Upper lobe of right lung (tissue), 1 donor: ENCODE measurements at places on chromosomes 2 and 18. TPM values are rescaled to one million over a fixed set of nuclear protein-coding genes. Genes with fewer than 3 reads are reported as not detected.

The CCDC85A gene
- total RNA-seq = 22.2 TPM

DNA sequence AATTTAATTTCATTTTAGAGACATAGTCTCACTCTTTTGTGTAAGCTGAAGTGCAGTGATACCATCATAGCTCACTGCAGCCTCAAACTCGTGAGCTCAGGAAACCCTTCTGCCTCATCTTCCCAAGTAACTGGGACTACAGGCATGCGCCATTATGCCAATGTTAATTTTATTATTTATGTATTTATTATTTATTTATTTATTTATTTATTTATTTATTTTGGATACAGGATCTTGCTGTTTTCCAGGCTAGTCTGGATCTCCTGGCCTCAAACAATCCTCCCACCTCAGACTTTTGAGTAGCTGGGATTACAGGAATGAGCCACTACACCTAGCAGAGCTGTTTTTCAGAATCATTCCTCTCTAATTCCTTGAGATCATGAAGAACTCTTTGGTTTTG is 99.9 kb downstream of the ASXL3 start:
- H3K27me3 ChIP-seq = no peaks in the 10 kb centered on the region

DNA sequence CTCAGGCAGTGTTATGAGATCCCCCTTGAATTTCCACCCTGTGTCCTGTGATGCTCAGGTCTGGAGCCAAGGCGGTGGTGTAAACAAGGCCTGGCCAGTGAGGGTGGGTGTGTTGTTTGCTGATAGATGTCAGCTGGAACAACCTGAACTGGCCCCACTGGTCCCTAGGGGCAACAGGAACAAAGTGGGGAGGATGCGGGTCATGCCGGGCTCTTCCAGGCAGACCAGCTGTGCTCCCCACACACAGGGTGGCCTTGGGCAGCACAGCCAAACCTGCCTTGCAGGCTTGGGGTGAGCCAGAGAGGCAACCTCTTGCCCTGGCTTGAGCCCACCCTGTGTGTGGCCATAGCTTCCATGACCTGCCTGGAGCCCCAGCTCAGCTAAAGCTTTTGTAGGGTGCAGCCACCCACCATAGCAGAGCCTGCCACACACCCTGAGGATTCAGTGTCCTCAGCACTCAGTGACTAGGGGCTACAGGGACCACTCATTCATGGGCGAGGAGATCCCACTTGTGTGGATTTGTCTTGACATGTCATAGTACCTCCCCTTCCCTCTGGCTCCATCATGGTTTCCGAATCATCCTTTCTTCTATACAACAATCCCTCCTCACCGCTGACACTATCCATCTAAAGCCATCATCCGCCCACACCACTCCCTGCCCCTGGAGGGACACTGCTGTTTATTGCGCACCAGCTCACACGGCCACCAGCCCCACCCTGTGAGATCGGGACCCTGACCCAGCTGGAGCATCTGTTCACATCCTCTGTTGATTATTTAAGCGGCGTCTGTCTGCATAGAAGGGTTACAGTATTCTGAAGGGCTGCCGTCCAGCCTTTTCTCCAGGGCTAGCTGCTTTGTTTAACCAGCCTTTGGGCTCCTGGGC is 268.8 kb downstream of the CYP26B1 start:
- no peaks in the 10 kb centered on the region for H3K27me3 ChIP-seq
- no peak overlapping the region for H3K27ac ChIP-seq
- H3K36me3 ChIP-seq = no peaks in the 10 kb centered on the region

DNA sequence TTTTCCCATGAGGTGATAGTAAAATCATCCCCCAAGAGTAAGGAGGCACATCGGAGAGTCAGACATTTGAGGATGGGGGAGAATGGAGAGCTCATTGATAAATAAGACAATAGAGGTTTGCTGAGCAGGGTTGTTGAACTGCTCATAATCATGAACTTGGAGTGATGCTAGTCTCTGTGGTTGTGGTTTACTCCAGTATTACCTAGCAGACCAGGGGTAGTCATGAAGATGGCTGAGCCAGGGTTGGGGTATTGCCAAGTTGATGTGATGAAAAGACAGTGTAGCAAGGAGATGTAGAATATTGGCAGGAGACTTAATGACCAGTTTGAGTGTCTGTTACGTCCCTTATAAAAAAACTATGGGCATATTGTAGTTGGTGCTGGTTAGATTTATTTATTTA is 25.4 kb downstream of the CYBRD1 start:
- H3K27me3 ChIP-seq = no peaks in the 10 kb centered on the region
- no peak for DNase-seq
- no peak overlapping the region for H3K4me3 ChIP-seq
- H3K4me1 ChIP-seq = no peaks in the 10 kb centered on the region
- H3K36me3 ChIP-seq = peaks cover 12% of the 10 kb centered on the region

- H3K27ac ChIP-seq = no peak overlapping the region
- no peak overlapping the region for H3K4me3 ChIP-seq
- no peak for DNase-seq
Measured at GRCh38 chr2:58764338-58765104, 523.4 kb upstream of the FANCL start.
